ENCODE measurements at places on chromosomes 6 and 20. TPM values are rescaled to one million over a fixed set of nuclear protein-coding genes. Genes with fewer than 3 reads are reported as not detected.

- DNase-seq = no peak
Measured at GRCh38 chr6:2204272-2204671, 41.1 kb downstream of the GMDS start.

- DNase-seq = no peak
Measured at GRCh38 chr6:55898342-55898741, 23.0 kb upstream of the BMP5 start.

GRCh38 chr6:36126553-36127458 lies 3.5 kb upstream of the MAPK13 start:
- DNase-seq = no peak

DNA sequence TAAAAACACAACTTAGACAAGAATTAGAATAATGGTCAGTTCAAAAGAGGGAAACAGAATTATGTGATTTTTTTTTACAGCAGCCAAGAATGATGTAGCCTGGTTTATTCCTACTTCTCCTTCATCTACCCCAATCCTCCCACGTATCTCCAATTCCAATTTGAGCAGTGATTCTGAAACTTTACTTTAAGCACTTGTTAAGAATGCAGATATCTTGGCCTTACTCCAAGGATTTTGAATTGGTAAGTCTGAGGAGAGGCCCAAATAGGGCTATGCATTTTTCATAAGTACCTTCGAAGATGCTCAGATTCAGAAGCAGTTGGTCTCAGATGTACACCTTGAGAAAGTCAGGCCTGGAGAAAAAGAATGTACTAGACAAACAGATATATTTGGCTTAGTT lies 233.4 kb upstream of the FLRT3 start:
- DNase-seq = no peak

DNA sequence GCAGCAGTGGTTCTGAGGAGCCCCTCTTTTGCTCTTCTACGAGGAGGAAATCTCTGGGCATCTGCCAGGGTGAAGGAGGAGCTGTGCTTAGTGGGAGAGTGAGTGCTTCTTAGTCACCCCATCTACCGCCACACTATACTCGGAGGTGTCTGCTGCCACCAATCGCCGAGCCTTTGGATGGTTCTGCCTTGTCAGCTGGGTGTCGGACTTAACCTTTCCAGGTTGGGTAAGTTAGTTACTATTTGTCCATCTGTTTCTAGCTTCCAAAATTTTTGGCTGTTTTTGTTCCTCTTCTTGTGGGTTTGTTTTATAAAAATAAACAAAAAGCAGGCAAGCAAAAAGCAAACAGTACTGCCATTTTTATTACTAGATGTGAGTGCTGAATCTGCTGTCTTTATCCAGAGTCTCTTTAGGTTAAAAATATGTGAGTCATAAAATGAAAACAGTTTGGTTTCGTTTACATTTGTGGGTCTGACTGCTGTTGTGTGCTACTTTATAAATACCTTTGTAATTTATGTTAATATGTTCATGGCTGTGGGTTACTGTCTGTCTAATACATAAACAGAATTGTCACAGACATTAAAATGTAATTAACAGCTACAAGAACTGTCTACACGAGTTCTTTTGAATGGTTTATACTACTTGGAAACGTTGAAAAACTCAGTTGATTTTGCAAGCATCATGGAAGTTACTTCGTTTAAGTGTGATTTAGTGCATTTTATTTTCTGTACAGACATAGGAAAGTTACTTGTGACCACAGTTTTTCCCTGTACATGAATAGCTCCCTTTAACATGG lies 89.2 kb downstream of the ARID1B start:
- DNase-seq = peak; percentile 9

GRCh38 chr6:19852090-19852457 lies 14.9 kb downstream of the ID4 start:
- no peak for DNase-seq

DNA sequence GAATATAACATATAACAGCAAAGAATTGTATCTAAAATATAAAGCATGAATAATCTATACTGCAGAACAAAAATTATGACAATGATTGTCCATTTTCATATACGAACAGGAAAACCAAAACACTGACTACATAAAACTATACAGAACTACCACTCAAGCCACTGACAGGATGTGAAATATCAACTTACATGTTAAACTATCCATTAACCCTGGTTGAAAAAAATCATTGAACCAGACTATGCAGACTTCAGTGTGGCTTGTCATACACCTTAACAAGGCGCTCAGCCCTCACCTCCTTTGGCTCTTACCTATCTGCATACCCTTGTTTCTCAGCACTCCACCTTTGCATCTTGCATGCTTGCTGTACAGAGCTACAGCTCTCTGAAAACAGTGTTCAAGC lies 34.9 kb downstream of the ASCC3 start:
- no peak for DNase-seq

DNA sequence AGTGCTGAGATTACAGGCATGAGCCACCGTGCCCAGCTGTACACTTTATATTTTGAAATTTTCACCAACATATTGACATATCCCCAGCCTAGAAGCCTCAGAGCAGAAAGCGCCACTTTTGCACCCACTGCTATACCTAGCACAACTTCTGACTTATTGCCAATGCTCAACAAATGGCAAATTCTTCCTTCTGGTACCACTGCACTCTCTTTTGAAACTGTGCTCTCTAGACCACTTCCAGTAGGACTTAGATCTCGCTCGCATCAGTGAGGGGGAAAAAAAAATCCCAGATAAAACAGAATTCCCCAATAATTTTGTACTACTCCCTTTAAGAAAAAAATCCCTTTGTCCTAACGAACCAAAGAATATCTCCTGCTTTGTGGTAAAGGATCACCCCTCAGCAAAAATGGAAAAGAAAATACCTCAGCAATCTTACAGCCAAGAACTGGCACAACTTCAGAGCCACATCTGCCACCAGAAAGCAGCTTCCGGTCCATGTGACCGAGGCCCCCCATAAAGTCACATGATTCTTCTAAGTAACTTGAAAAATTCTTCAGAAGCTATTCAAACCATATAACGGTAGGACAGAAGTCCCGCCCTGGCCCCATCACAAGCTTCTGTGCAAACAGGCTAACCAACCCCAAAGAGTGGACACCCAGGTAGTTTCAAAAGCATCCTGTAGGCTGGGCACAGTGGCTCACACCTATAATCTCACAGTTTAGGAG lies 18.5 kb upstream of the IL17F start:
- no peak for DNase-seq

GRCh38 chr6:8006208-8006607 lies 58.0 kb downstream of the BLOC1S5 start:
- no peak for DNase-seq

DNA sequence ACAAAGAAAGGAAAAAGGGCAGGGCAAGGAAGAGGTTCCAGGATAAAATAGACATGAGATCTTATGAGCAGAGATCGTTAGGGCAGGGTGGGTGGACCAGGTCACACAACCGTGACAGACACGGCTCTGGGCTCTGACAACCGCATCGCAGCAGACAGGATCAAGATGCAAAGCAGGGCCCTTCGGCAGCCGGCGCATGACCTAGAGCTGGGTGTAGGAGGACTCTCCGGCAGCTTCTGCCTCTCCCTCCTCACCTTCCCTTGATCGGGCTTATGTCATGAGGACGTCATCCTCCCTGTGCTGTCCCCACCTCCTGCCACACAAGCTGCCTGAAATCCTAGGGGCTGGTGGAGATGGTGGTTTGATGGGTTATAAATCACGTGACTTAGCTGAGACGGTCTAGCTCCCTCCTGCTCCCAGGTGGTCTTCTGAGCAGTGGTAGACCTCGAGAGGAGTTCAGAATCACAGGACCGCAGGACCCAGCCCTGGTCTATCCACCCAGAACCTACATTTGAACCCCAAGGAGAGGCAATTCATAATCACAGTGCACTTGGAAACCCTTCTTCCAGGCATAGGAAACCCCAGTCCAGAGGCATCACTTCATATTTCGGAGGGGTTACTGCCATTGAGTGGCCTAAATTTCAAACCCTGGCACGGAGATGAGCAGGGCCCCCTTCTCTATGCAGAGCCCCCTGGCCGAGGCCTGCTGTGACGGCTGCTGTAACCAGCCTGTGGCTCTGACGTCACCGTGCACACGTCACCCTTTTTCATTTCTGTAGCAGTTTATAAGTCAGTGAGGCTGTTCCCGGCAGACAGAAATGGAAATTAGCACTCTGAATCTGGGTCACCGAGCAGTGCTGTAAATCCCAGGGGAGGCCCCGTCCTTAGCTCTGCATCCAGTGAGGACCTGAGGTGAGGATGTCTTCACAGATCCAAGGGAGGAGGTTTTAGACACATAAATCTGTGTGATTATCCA lies 8.7 kb upstream of the CCR6 start:
- no peak for DNase-seq

DNA sequence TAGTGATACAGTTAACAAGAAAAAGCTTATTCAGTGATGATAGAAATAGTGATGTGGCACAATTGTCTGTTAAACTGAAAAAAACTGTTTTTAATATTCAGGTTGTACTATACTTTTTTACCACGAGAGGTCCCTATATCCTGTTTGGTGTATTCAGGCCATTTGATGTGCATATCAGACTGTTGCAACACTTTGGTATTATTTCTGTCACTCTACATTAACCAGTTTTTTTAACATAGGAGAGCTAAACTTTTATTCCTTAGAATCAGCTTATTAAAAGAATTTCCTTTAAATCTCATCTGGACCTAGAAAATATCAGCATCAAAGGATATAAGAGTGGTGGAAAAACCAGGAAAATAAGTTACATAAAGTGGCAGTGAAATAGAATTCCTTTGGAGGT lies 36.8 kb downstream of the TSPYL4 start:
- peak; percentile 3 for DNase-seq

DNA sequence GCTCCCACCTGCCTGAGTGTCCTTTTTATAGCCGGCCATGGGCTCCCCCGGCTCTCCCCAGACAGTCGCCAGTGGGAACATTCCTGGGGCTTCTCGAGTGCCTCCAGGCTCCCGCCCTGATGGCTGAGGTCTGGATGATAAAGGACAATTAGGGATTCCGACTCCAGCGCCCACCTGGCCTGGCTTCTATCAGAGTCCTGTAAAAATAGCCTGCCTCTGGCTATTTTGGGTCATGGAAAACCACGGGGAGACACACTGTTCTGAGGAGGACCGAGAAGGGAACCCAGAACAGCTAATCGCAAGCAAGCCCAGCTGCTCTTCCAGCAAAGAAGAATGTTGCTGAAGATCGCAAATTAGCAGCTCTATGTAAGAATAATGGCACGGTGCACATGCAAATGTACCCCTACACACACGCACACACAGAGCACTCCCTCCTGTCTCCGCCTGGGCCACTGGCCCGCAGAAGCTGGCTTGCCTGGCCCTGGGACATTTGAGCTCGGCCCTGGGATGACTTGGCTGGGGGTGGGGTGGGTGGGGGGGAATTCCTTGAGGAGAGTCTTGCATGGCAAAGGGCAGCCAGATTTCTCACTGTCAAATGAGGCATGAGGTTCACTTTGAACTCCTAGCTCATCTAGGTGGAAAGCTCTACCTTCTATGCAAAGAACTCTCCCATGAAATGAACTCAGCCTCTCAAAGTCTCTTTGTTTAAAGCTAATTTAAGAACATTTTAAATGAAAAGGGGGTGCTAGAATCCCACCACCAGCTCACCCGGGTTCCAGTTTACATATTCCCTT lies 55.3 kb downstream of the CTCFL start:
- DNase-seq = no peak

DNA sequence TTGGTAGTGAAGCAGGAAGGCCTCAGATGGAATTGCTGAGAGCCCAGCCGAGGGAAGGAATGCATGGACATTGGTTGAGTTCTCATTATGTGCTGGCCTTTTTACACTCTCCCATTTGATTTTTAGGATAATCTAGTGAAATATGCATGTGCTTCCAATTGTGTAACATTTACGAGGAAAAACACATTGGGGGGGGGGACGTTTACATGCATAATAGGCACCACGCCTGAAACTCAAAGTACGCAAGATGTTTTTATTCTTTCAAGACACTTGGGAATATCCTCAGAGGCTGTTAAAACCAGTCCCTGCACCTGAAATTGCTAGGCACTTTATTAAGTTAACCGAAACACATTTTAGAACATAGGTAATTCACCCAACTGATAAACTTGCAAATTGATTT lies 118.5 kb upstream of the CDH4 start:
- DNase-seq = no peak

DNA sequence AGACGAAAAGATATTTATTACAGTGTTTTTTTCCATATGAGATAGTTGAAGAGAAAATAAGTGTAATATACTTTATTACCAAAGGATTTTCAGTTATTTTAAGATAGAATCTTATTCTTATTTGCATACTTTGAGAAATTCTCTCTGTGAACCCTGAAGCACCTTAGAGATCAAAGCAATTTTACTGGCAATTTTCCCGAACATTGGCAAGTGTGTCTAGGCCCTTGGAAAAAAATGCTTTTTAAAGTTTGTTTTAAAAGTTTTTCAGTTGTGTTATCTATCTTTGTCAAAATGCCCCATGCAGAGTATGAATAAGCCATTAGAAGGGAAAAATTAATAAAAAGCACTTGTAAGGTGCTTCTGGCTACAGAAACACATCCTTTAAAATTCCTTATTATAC lies 276.8 kb upstream of the HSF2 start:
- no peak for DNase-seq

TCP11 gene
- total RNA-seq = 0.41 TPM

BMP5 gene
- 3.3 TPM for total RNA-seq

HLA-DRA gene
- 2.0 TPM for total RNA-seq

CD83 gene
- 23.6 TPM for total RNA-seq

OR2B6 gene
- total RNA-seq = not detected

ARG1 gene
- total RNA-seq = 0.41 TPM

SLC26A8 gene
- 5.7 TPM for total RNA-seq

PDYN gene
- total RNA-seq = 16.3 TPM

RSPO3 gene
- 36.7 TPM for total RNA-seq
